ENCODE measurements at places on chromosomes 1 and 21.

DNA sequence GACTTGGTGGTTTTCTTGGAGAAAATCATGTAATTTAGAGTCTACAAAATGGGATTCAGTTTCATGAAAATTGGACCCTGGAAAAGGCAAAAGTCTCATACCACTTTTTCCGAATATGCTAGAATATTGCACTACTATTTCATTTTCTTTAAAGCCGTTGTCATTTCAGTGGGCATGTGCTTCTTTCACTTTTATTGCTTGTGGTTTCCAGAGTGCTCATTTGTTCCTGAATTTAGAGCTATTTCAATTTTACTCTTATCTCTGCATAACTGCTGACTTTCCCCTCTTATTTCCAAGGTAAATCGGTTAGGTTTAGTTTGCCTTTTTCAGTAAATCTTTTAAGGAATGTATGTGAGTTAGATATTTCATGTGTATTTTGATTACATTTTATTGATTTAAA, 11.6 kb downstream of the HHAT start:
- no peak for DNase-seq

GRCh38 chr1:244778344-244778743, 57.1 kb upstream of the COX20 start:
- no peak for DNase-seq

DNA sequence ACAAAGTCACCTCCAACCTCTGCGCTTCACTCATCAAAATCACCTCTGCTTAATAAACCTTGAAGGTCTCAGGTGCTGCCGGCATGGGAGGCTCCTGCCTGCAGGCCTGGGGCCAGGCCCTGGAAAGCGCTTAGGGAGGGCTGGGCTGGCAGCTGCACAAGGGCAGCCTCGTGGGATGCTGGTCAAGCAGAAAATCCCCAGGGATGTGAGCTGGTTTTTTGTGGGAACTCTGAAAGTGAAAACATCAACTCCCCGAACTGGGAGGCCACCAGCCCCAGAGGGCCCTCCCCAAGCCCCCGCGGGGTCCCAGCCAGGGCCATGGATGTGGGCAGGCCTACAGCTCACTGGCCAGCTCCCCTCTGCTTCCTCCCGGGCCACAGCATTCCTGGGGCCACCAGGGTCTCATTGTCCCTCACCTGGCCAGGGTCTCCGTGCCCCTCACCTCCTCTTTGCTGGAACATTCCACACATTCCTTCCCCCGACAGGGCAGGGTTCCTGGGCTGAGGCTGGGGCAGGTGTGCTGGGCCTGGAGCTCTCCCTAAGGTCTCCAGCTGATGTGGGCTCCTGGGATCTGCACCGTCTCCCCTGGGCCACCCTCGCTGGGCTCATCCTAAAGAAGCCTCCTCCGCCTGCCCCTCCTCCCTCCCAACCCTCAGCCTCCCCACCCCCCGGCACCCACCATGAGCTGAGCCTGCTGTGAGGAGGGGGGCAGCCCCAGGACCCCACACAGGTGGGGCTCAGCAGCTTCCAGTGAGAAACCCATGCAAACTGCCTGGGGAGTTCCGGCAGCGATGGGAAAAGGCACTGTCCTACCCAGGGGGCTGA, 36.0 kb upstream of the POFUT2 start:
- DNase-seq, result no peak

DNA sequence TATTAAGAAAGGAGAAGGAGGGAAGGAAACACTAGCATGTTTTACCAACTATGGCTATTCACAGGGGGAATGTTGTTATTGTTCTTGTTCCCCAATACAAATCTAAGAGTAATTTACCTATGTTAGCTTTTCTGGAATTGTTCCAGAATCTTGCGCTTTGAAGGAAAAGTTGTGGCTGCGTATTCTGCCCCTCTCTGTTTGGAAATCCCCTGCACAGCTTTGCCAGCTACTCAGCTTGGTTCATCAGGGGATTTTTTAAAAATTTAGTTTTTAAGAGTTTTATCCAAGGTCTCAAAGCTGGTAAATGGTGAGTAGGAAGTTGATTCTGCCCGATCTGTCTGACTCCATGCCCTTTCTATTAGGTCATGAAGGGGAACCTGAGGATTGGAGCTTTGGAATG, 9.5 kb upstream of the IRF6 start:
- DNase-seq, result no peak

- no peak for DNase-seq
Measured at GRCh38 chr1:116128664-116129063, 17.5 kb downstream of the MAB21L3 start.

GRCh38 chr1:16318555-16318954, 33.7 kb downstream of the FBXO42 start:
- no peak for DNase-seq
